SJCRH30 (cell line): ENCODE measurements at places on chromosomes 1 and 21. TPM values are rescaled to one million over a fixed set of nuclear protein-coding genes. Genes with fewer than 3 reads are reported as not detected.

DNA sequence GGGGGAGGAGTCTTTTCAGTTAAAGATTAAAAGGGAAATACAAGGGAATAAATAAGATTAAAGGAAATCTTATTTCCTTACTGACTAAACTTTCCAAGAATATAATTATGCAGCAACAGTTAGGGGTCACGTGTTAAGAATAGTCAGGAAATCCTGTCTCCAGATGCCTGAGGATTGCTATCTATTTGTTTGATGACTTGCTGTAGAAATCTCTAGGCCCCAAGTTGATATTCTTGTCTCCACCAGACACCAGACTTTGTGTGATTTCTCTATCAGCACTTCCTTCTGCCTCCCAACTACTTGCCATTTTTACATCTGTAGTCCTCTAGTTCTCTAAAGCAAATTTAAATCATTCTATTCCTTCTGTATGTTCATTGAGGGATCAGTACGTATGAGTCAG is 77.5 kb downstream of the RPAP2 start:
- H3K27ac ChIP-seq = no peak overlapping the region
- DNase-seq = no peak
- no peaks in the 10 kb centered on the region for H3K27me3 ChIP-seq
- no peak overlapping the region for H3K4me3 ChIP-seq
- no peaks in the 10 kb centered on the region for H3K4me1 ChIP-seq

DNA sequence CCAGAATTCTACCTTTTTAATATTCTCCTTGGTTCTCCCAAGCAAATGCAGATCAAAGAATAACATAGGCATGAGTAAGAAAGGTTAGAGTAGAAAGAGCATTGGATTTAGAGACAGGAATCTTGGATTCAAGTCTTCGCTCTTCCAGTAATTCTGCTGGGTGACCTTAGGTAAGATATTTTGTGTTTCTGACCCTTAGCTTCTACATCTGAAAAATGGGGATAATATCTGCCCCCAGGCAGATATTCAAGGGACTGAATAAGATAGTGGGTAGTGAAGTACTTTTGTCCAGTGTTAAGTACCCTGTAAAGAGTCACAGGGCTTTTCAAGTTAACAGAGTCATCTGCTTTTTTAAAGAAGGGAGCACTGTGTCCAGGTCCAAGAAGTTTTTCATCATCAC is 70.8 kb downstream of the KDM1A start:
- no peak overlapping the region for H3K27ac ChIP-seq
- H3K36me3 ChIP-seq = peaks cover 91% of the 10 kb centered on the region
- H3K4me1 ChIP-seq = no peaks in the 10 kb centered on the region
- H3K4me3 ChIP-seq = no peak overlapping the region
- no peaks in the 10 kb centered on the region for H3K27me3 ChIP-seq

DNA sequence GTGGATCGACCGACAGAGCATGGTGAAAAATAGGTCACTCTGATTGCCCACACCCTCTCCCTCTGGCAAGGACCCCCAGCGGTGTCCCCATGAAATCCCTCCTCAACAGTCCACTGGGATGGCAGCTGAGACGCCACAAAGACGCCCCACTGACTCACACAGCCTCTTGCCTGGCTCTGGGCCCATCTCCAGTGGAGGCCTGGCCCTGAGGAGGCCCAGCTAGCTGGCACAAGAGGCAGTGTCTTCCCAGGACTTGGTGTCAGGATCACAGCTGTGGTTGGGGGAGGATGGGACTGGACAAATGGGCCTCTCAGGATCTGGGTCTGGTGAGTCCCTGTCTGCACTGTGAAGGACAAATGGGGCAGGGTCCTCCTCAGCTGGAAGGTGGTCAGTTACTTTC is 4.6 kb downstream of the ALX3 start:
- no peaks in the 10 kb centered on the region for H3K36me3 ChIP-seq
- H3K27ac ChIP-seq = no peak overlapping the region
- H3K4me3 ChIP-seq = no peak overlapping the region
- DNase-seq = no peak
- H3K27me3 ChIP-seq = no peaks in the 10 kb centered on the region

DNA sequence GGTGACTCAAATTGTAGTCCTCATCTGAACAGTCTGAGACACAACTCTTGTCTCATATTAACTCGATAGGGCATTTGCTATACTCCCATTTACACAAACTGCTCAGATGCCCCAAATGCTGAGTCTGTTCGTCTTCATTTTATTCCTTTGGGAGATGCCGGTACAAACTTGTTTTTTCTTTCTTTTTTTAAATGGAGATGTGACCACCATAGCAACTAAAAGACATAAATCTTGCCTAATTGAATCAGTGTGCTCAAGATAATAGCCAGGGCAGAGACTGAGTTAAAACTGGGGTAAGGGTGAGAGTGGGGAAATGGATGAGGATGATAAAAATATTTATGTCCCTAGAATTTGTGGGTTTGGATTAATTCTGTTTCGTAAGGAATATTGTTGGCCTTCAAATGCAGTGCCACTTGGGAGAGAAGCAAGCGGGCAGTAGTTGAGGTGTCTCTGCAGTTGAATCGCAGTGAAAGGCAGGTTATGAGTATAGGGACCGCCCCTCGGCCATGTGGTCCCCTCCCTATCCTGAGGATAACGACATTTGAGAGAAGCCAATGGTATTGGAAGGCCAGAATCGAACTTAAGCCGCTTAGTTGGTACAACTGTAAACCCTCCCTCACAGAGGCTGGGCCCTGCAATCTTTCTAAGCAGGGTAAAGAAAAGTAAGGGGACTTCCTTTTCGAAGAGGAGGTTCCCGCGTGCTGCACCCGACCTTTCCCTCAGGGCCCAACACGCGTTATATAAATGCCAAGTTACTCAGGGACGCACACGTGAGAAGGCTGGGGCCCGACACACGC is 859 bp upstream of the LRRC8B start:
- H3K27ac ChIP-seq = peak overlapping the region; percentile 84
- H3K4me3 ChIP-seq = peak overlapping the region; percentile 75

EFNA3 gene
- total RNA-seq = 3.5 and 4.2 TPM in 2 replicates

SIKE1 gene
- total RNA-seq = 74.1 and 80.9 TPM in 2 replicates

LEFTY1 gene
- total RNA-seq = 16.7 and 19.4 TPM in 2 replicates

DNA sequence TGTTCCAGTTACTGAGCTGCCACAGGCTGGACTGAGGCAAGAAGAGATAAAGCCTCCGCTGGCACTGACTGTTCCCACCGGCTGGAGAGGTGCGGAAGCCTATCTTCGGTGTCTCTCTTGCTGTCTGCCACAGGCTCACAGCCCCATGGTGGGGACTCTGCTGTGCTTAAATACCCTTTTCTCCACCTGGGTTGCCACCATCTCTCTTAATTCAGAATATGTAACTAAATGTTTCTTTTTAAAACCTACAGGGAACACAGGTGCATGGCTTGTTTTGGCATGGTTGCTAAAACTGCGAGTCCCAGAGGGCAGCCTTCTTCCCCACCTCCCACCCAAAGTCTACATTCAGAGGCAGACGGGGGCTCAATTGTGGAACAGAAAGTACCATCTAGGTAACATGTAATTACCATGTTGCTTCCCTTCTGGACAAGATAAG is 8.1 kb upstream of the LBR start:
- no peak for DNase-seq
- no peaks in the 10 kb centered on the region for H3K27me3 ChIP-seq
- no peak overlapping the region for H3K4me3 ChIP-seq

DNA sequence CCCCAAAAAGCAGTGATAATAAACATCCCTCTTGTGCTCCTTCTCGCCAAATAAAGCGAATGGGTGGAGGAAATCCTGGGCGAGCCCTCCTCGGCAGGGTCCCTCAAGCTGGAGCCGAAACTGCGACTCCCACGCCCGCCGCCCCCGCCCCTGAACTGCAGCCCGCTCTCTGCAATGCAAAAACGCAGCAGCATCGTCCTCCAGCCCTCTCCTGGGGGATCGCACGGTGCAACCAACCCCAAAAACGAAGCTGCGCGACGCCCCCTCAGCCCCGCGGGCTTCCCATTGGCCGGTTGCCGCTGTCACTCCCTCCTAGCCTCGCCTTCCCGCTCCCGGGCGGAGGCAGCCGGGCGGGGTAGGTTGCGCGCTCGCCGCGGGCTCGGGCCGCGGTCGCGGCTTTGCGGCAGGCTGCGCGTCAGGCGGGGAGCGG is at the start of gene TMCC2:
Gene TMCC2, plus strand, starts transcription at position 363 of the 430 bp plus-strand sequence. CDS start 619 bp downstream, outside the sequence.
- H3K4me1 ChIP-seq = peaks cover 25% of the 10 kb centered on the region
- H3K36me3 ChIP-seq = no peaks in the 10 kb centered on the region
- peak within 1 kb of the TSS; percentile 58 for H3K4me3 ChIP-seq
- DNase-seq = peak; percentile 95
- no peaks in the 10 kb centered on the region for H3K27me3 ChIP-seq

GRCh38 chr1:69315823-69316222 is 251.9 kb upstream of the LRRC7 start:
- no peak overlapping the region for H3K4me3 ChIP-seq
- H3K36me3 ChIP-seq = no peaks in the 10 kb centered on the region
- peaks cover 4% of the 10 kb centered on the region; the same call in 1 of the 2 replicates for H3K27me3 ChIP-seq
- no peak for DNase-seq
- no peak overlapping the region for H3K27ac ChIP-seq

- no peak overlapping the region for H3K27ac ChIP-seq
- H3K4me3 ChIP-seq = no peak overlapping the region
- H3K4me1 ChIP-seq = peaks cover 8% of the 10 kb centered on the region; the same call in 1 of the 2 replicates
- no peak for DNase-seq
- no peaks in the 10 kb centered on the region for H3K27me3 ChIP-seq
Observed at GRCh38 chr1:15843826-15844572, 3.5 kb upstream of the SPEN start.
